ENCODE measurements at places on chromosomes 6 and 20. TPM values are rescaled to one million over a fixed set of nuclear protein-coding genes. Genes with fewer than 3 reads are reported as not detected.

Gene MICB
- 12.3 TPM for total RNA-seq

Gene EGFL8
- total RNA-seq: 30.1 TPM

GRCh38 chr6:118917546-118918328, 17.2 kb downstream of the MCM9 start:
- DNase-seq: no peak

GRCh38 chr6:169424821-169425240, 171.2 kb upstream of the THBS2 start:
- no peak for DNase-seq

DNA sequence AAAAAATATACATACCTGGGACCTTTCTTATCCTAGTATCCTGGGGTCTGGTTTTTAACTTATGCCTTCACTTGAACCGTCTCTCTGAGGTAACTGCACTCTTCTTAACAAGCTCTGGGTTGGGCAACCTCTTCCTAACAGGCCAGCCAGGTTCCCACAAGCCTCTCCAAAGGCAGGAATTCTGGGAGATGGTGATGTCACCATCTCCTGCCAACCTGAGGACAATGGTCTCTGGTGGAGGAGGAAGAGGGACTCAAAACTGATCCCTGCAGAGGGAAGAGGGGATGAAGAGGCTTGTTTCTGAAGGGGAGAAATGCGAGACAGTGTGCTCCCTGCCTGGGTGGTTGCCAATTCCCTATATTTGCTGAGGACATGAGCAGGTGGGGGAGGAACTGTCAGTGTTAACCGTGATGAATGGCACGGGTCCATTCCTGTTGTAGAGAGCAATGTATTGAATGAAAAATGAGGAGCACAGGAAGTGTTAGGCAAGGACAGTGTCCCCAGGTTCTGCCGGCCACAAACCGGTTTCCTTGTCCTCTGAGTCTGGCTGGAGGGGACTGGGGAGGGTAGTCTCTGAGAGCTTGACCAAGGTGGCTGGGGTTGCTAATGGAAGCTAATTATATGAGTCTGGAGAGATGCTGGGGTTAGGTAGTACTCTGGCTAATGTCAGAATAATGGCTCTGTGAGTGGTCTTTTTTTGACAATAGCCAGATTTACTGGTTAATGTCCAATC, 95.5 kb downstream of the KCNB1 start:
- no peak for DNase-seq

DNA sequence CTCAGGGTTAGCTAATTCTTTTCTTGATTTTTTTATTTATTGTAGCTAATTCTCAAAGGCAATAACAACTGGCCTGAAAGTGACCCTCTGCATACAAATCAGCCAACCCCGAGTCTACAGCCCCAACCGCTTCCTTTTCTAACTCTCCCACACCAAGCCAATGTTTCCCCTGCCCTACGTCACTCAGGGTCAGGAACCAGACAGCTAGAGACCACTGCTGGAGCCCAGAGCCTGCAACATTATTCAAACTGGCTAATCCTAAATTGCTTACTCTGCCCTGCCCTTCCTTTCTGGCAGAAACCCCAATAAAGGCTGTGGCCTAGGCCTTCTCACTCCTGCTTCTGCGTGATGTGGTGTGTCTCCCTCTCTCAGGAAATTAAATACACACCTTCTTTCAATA, 320.7 kb downstream of the CBLN4 start:
- no peak for DNase-seq

DNA sequence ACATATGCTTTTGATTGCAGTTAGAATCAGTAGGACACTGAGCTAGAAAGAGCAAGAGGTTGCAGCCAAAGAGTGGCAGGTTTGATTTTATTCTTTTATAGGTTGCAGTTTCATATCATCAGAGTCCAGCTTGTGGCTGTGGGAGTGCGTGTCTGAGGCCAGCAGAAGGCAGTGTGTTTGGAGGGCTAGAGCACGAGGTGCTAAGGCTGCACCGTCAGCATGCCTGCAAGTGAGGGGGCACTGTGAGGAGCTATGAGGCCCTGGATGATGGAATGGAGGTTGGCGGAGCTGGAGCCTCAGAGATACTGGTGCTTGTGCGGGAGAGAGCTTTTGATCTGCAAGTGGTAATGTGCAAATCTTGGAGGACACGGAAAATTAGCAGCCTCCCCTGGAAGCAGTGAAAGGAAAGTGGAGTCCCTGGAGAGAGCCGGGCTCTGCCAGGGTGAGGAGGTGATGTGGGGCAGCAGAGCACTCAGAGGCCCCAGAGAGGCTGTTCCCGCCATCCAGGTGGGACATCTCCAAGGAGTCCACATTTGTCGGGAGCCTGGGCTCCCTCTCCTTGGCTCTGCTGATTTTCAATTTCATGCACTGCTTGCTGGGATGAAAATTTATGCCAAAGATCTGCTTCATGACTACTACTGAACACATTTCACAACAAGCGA, 43.6 kb downstream of the PXDC1 start:
- no peak for DNase-seq

Measured in naive thymus-derived CD8-positive, alpha-beta T cell (primary cell).